ENCODE measurements at places on chromosomes 4 and X. TPM values are rescaled to one million over a fixed set of nuclear protein-coding genes. Genes with fewer than 3 reads are reported as not detected.

CITED1 gene
- total RNA-seq, result not detected

CHRNA9 gene
- not detected for total RNA-seq

VEGFD gene
- 0.65 TPM for total RNA-seq

IL2 gene
- not detected for total RNA-seq

XKRX gene
- 0.29 TPM for total RNA-seq

NR0B1 gene
- not detected for total RNA-seq

MFSD8 gene
- total RNA-seq, result 28.2 TPM

NWD2 gene
- total RNA-seq, result not detected

Data from thoracic aorta endothelial cell (primary cell).